ENCODE measurements at places on chromosomes 5 and 9.

DNA sequence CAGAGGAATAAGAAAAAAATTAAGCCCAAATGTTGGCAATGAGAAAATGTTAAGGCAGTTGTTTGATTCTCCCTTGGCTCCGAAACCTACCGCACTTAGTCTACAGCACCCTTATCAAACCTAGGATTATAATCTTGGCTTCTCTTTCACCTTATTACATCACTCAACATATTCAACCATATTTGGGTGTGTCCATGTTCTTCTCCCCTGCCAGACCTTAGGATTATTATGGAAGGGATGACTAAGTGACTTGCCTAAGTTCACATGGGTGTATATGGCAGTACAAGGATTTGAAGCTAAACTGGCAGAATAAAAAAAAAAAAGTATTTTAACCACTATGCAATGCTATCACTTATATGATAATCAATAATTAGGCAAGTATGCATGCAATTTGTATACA, 76.4 kb downstream of the PLK2 start:
- no peak for DNase-seq

GRCh38 chr5:27458287-27458686, 419.9 kb upstream of the CDH9 start:
- no peak for DNase-seq

DNA sequence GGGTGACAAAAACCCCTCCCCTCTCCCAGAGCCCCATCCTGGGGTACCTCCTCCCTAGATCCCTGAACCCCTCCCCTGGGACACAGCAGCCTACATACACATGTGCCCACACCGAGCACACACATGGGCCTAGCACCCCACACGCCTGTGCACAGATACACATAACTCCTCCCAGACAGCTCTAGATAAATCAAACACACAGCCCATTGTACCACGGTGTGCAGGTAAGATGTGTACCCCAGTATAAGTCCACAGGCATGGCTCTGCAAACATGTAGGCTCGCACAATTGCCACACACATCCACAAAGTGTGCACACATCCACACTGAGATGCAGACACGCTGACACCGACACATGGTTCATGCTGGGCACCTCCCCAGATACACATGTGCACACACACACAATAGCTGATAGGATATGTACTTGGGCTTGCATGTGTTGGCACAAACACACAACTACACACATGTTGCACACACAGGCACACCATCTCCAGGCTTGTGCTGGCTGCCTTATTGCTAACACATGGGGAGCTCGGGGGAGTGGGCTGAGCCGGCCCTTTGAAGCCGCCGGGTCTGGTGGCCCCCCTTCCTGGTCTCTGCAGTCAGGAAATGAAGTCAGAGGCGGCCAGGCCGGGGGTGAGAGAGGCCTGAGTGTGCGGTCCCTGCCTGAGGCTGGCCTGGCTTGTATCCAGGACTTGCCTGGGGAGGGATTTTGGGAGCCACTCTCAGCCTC, 30.2 kb downstream of the GOLGA2 start:
- DNase-seq = no peak

DNA sequence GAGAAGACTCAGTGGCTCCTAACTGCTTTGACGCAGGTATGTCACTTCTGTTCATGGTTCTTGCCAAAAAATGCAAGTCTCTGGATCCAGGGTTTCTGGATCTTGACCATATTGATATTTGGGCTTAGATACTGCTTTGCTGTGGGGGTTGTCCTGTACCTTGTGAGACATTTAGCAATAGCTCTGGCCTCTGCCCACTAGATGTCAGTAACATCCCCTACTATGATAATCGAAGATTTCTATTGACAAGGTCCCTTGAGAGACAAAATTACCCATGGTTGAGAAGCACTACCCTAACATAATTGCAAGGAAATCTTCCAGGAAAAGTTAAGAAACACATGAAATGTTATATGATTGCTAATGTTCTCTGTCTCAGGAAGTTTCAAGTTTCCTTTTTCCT, 285.4 kb downstream of the TMEM232 start:
- DNase-seq = no peak

DNA sequence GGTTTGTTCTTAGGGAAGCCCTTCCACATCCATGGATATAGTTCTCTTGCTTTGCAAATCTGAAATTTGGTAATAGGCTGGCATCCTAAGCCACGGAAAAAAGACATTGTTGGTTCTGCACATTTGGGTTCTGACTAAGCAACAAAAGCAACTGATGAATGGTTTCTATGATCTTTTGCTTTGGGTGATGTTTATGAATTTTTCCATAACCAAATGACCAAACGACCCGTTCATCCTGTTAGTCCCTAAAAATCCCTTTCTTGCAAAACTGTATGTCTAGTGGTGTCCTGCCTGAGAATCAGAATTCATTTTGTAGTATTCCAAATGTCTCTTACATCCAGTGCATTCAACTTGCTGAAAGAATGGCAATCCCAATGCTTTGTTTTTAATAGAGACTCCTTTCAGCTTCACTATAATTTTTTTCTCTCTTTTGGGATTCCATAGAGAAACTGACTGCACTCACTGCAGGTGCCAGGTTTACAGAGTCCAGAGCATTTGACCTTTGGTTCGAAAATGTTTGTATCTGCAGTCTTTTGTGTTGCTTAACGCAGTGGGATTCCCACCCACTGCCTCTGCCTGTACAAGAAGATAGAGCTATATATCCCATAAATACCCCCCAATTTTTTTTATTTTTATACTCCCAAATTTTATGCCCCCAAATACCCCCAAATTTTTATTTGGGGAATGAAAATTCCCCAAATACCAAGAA, 4.7 kb downstream of the SPTAN1 start:
- DNase-seq = no peak

DNA sequence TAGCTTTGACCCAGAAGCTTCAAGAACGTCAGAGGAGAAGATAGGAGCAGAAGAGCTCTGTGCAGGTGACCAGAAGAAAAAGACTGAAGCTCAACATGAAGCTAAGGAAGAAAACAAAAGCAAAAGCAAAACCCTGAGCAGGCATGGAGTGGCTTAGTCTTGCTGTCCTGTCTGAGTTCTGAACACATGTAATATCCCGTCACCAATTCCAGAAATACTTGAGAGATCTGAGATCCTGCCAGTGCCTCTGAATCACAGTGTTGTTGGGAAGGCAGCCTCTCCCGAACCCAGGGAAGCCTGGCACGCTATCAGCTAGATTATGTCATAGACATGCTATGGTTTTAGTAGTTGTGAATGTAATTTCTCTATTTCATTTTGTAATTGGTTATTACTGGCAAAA, 235.7 kb downstream of the ICE1 start:
- no peak for DNase-seq

GRCh38 chr5:81017320-81017719, 57.2 kb downstream of the RASGRF2 start:
- DNase-seq = no peak
